ENCODE measurements at places on chromosomes 1 and 21. TPM values are rescaled to one million over a fixed set of nuclear protein-coding genes. Genes with fewer than 3 reads are reported as not detected.

PDC gene
- not detected for total RNA-seq

LYPLA2 gene
- total RNA-seq = 54.3 TPM

GRCh38 chr1:168408884-168409283 lies 128.2 kb downstream of the TBX19 start:
- DNase-seq = no peak

GRCh38 chr1:37888022-37888700 lies 28.8 kb upstream of the MTF1 start:
- DNase-seq = no peak

GRCh38 chr1:31227891-31228568 lies 11.7 kb downstream of the NKAIN1 start:
- no peak for DNase-seq

DNA sequence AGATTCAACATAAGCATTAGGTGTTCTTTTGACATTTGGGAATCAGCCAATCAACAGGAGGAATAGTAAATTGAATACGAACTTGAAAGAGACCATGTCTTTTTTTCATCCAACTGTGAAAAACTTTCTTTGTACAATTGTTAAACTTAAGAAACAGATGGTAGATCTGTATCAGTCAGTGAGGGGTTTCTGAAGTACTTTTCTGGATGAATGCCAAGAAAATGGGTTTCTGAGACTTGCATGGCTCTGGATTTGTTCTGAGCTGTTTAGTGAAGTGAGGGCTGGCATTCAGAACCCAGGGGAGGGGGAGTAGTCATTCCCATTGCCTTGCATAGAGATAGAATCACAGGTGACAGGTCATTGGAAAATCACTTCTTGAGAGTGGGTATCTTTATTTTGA lies 37.4 kb downstream of the PTPRC start:
- DNase-seq = no peak

All from NCI-H460 (cell line).